ENCODE measurements at places on chromosomes 2 and 18.

DNA sequence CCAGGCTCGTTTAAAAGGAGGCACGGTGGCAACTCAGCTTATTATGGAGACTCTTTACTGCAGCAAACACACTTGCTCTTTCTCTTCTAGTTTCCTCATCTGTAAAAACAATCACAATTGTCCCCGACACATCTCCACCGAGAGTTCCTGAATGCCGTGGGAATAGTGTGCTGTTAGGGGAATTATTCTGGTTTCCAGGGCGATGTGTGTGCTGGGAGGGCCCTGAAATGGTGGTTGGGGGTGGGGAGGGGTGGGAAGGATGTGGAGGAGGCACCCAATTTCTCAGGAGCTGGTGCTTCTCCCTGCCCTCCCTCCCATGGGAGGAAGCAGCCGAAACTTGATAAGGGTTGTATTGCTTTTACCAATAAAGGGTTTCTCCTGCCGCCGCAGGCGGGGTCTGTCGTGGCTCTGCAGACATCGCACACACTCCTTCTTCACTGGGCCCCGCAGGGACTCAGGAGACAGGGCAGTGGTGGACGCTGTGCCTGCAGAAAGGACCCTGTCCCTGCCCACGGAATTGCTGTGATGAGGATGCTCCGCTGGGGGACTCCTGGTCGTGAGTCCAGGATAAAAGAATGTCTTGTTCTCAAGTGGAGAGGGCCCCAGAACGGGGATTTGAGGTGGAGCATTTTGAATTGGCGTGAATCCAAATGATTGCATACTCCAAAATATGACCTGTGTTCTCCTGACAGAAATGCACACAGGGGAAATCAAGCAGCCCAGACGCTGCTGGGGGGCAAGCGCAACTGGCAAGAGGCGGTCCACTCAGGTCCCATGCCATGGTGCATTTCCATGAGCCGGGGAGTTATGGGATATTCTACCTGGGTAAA lies 119.2 kb downstream of the ACKR3 start:
- no peak for DNase-seq

DNA sequence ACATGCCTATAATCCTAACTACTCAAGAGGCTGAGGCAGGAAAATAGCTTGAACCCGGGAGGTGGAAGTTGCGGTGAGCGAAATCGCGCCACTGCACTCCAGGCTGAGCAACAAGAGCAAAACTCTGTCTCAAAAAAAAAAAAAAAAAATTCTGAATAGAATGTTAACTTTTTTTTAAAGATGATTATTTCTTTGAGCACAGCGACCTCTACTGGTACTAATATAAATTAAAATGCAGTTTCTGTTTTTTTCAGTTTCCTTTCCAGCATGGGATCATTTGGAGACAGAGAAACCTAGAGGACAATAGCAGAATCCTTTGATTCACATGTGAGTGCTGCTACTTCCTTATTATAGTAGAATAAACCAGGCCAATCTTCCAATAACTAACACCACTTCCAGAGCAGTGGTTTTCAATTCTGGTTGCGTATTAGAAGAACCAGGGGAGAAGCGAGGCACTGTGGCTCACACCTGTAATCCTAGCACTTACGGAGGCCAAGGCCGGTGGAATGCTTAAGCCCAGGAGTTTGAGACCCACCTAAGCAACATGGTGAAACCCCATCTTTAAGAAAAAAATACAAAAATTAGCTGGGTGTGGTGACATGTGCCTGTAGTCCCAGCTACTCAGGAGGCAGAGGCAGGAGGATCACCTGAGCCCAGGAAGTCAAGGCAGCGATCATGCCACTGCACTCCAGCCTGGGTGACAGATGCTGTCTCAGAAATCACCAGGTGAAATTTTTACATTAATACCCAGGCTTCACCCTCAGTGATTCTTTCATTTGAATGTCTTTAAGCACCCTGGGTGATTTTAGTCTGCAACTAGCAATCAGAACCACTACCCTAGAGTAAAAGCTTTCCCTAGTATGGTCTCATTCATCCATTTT lies 10.1 kb downstream of the SRSF7 start:
- DNase-seq, result no peak

DNA sequence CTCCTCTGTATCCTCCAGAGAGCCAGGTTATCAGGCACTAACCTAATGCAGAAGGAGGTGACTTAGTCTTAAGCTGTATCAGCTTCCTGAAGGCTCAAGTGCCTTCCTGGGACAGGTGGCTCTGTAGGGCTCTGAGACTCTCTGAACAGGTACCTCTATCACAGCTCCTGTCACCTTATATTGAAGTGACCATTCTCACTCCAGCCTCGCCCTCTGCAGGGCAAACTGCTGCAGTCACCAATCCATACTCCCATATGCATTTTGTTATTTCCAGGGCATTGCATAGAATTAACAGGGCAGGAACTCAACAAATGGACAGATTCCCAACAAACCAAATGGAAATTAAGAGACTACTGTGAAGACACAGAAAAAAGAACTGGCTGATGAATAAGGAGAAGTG lies 203.0 kb upstream of the REV1 start:
- DNase-seq, result no peak

- DNase-seq, result no peak
Measured at GRCh38 chr2:223457301-223457700, 144.9 kb downstream of the SCG2 start.

DNA sequence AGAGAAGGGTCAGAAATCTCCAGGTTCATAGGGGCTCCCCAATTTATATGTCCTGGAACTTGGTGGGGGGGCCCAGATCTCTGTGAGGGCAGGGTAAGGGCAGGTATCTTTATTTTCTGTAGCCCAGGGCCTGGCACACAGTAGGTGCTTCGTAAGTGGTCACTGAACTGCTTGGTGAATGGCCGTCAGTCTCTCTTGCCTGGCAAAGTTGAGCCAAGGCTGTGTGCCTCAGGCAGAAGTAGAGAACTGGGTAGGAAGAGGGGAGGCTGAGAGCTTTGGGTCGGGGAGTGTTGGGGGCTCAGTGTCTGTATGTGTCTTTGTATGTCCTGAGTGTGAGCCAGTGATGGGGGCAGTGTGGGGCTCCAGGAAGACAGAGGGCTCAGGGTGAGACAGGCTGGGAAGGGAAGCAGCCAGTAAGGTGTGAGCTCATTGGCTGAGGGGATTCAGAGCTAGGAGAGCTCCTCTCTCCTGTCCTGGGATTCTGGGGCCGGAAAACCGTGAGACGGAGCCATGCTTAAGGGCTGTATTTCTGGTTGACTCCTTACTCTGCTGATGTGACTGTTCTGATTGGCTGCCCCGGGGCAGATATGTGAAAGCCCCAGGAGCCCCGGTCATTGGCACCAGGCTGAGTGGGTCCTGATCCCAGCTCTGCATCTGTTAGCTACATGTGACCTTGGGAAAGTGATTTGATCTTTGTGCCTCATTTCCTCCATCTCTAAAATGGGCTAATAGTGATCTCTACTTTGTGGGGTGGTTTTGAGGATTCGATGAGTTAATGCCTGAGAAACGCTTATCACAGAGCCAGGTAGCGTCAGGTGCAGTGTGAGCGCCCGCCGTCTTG lies 30.3 kb downstream of the STEAP3 start:
- no peak for DNase-seq

DNA sequence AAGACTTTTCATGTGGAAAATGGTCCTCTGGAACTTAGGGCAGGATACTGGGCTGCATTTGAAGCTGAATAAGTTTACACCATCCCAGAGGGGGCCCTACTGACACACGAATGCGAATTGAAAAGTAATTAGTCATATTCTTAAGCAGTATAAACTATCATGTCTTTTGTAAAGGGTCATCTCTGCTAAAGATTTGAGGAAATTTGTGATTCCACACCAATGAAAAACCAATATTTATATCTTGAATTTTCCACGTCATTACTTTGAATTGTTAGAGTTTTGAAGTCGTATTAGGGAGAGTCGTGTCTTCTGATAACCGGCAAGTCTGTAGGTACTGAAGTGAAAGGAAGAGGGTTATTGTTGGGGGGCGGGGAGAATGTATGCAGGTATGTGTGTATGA lies 4.1 kb upstream of the OTX1 start:
- no peak for DNase-seq

DNA sequence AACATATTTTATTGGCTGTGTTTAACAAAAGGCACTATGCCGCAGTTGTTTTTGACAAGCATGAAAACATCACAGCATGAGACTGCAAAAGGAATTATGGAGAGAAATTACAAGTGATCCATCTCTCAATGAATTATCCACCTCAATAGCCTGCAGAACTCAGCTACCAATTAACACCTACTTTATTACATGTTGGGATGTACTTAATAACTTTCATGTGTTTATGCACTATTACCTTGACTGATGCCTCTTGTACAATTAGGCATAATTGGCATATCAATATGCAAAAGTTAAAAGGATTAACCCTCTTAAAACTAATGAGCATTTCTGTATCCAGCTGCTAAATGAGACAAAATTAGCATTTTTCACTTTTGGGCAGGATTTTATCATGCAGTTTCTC lies 27.8 kb downstream of the ARHGAP15 start:
- no peak for DNase-seq

- no peak for DNase-seq
Measured at GRCh38 chr2:12967804-12968203, 251.1 kb downstream of the TRIB2 start.

DNA sequence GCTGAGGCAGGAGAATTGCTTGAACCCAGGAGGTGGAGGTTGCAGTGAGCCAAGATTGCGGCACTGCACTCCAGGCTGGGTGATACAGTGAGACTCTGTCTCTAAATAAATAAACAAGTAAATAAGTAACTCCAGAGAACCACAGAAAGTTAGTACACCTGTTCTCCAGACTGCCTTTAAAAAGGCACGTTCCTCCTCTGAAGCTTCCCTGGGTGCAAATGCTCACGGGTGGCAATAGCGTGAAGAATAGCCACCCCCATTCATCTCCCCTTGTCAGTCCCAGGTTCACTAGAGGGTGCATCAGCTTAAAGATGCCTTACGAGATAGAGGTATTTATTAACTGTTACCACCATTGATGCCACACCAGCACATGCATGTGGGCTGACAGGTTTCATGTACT lies 64.3 kb upstream of the RTN4 start:
- no peak for DNase-seq

GRCh38 chr2:241364781-241365180 lies 8.7 kb downstream of the FARP2 start:
- DNase-seq, result no peak

GRCh38 chr2:9261231-9261883 lies 54.7 kb downstream of the ASAP2 start:
- DNase-seq, result no peak

GRCh38 chr2:108266218-108266617 lies 22.5 kb upstream of the SULT1C2 start:
- no peak for DNase-seq

DNA sequence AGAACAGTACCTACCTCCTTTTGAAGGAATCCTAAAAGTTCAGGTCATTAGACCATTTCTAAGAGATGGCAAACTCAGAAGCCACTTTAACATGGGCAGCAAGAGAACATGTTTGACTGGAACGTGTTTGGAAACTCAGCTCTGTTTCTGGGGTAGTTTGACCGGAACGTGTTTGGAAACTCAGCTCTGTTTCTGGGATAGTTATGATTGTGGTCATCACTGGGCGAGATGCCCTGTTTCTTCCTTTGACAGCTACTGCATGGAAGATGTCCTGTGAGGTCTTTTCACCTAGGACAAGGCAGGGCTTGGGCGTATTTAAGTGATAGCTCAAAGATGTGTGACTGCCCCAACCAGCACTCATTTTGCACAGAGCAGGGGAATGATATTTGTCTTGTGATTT lies 19.9 kb upstream of the SERPINB13 start:
- DNase-seq, result no peak

- DNase-seq, result no peak
Measured at GRCh38 chr2:204234248-204234647, 297.7 kb downstream of the ICOS start.

- no peak for DNase-seq
Measured at GRCh38 chr18:76462326-76462694, 32.7 kb downstream of the ZNF516 start.

- DNase-seq, result no peak
Measured at GRCh38 chr2:229519655-229520430, 194.5 kb downstream of the DNER start.

- no peak for DNase-seq
Measured at GRCh38 chr2:236903978-236904377, 181.7 kb upstream of the COPS8 start.

DNA sequence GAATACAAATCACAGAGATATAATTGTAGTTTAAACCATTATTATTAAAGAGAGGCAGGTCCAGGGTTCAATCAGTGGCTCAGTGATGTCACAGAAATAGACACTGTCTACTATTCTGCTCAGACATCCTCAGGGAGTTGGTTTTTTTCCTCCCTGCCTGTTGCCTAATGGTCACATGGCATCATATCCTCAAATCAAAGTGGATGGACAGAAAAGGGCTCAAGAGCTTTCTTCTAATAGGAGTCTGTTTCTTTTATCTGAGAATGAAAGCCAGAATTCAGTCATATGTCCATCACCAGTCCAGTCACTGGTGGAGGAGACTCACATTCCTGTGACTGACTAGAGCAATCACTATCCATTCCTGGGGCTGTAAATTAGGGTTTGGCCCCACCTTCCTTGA lies 27.9 kb upstream of the EPC2 start:
- DNase-seq, result no peak

- DNase-seq, result no peak
Measured at GRCh38 chr2:241224851-241225438, 36.5 kb downstream of the ANO7 start.

DNA sequence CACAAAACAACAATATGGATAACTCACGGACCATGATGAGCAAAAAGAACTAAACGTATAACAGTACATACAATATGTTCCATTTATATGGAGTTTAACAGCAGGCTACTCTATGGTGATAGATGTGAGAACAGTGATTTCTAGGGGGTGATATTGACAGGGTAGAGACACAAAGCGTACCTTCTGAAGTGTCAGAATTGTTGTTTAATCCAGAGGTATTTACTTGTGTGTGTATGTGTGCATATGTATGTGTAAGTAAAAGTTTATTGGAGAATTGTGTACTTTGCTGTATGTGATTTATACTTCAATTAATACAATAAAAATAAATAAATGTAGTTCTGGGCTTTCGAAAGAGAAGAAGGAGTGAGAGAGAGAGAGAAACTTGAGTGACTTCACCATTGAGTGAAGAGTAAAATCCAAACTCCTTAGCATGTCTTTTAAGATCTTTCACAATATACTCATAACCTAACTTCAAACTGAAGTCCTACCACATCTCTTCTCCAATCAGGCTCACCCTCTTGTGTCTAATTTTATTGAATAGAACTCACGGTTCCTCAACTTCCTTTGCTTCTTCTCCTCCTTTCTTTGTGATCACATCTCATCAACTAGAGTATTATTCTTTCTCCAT lies 126.0 kb upstream of the KLF7 start:
- no peak for DNase-seq

- DNase-seq, result no peak
Measured at GRCh38 chr2:203361922-203362321, 33.7 kb downstream of the ABI2 start.

DNA sequence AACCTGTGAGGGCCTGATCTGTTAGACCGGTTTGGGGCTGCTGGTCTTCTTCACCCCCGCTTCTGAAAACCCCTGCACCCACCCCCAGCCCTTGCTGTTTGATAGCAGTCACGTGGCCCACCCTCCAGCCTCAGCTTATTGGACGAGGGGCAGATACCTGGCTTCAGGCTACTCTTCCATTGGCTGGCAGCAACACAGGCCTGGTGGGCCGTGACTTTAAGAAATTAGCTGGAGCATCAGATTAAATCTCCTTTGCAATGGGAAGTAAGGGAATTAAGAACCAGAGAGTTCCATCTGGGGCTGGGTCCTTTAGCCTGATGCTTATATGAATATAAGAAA lies 107.3 kb downstream of the KLHL29 start:
- DNase-seq, result no peak

Measured in substantia nigra (tissue), 51 donors.